CD8-positive, alpha-beta memory T cell (primary cell): ENCODE measurements at places on chromosomes 3 and 15. TPM values are rescaled to one million over a fixed set of nuclear protein-coding genes. Genes with fewer than 3 reads are reported as not detected.

DNA sequence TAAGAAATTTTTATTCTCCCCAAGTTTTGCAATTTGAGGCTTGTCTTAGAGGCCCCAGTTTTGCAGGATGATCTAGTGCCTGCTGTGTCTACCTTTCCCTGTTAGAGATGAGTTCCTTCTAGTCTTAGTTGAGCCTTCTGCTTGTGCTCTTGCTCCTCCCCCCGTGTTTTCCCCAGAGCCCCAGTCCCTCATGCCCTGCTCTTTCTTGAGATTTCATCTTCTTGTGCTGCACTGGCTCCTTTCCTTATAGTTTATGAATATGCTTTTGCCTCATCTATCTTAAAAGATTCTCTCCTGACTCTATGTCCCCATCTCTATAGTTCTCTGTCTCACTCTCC is 4.7 kb downstream of the GAP43 start:
- peaks cover 8% of the 10 kb centered on the region for H3K4me1 ChIP-seq
- DNase-seq = no peak
- H3K36me3 ChIP-seq = no peaks in the 10 kb centered on the region
- H3K27ac ChIP-seq = no peak overlapping the region

DNA sequence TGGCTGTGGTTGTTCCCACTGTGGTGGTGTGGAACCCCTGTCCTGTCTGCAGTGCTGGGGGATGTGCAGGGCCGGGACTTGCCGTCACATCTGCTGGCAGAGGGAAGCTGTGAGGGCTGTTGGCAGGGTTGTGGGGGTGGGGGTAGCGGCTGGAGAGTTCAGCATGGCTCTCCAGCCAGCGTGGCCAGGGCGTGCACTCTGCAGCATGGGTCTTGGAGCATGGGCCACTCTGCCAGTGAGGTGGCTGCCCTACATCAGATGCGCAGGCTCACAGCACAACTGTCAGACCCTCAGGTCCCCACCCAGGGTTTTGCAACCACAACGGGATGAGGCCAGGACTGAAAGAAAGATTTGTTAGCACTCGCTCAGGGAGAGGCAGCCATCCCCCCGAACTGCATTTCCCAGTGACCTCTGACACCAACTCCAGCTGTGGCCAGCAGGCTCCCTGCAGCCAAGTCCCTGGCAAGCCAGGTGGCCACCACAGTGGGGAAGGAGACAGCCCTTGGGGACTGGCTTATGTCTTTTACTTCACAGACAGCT is 237.7 kb upstream of the LYSMD4 start:
- H3K27me3 ChIP-seq = no peaks in the 10 kb centered on the region
- no peaks in the 10 kb centered on the region for H3K36me3 ChIP-seq
- H3K4me3 ChIP-seq = no peak overlapping the region
- H3K4me1 ChIP-seq = no peaks in the 10 kb centered on the region

DNA sequence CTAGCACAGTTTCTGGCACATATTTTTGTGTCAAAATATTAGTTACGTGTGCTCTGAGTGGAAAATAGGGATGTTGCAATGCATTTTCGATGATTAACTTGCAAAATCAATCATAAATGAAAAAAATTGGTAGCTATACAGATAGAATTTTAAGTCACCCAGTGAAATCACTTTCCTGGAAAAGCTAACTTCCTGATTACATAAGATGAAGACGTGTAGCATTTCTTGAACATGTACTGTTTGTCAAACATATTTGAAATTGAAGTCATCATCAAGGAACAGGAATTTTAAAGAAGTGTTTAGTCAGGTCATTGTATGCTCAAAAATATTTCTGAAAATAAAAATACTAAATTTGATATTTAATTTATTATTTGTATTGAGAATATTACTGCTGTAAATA is 977.7 kb downstream of the PLOD2 start:
- DNase-seq = no peak
- no peak overlapping the region for H3K4me3 ChIP-seq
- H3K27ac ChIP-seq = no peak overlapping the region
- H3K4me1 ChIP-seq = no peaks in the 10 kb centered on the region
- H3K36me3 ChIP-seq = no peaks in the 10 kb centered on the region

DNA sequence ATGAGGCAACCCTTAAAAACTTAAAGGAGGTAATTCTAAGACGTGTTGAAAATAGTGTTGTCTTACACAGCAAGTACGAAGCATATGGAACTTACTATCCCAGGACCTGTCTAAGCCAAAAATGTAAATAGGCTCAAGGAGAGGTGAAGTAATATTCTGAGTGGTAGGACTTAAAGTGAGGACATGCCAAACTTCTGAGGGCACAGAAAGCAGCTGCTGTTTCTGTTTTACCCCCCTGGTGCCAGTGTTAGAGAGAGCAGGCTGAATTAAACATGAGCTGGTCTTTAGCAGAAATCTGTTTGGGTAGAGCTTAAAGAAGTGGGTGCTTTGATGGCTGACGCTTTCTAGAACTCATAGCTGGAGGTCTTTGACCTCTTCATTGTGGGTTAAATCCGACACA is 149.7 kb upstream of the NPHP3 start:
- H3K4me3 ChIP-seq = no peak overlapping the region
- H3K36me3 ChIP-seq = no peaks in the 10 kb centered on the region
- H3K27ac ChIP-seq = no peak overlapping the region
- H3K4me1 ChIP-seq = no peaks in the 10 kb centered on the region

GRCh38 chr15:85702321-85703101 is 92.2 kb downstream of the KLHL25 start:
- H3K4me1 ChIP-seq = peaks cover 76% of the 10 kb centered on the region
- no peaks in the 10 kb centered on the region for H3K27me3 ChIP-seq
- H3K27ac ChIP-seq = peak overlapping the region; percentile 85
- DNase-seq = peak; percentile 56

DNA sequence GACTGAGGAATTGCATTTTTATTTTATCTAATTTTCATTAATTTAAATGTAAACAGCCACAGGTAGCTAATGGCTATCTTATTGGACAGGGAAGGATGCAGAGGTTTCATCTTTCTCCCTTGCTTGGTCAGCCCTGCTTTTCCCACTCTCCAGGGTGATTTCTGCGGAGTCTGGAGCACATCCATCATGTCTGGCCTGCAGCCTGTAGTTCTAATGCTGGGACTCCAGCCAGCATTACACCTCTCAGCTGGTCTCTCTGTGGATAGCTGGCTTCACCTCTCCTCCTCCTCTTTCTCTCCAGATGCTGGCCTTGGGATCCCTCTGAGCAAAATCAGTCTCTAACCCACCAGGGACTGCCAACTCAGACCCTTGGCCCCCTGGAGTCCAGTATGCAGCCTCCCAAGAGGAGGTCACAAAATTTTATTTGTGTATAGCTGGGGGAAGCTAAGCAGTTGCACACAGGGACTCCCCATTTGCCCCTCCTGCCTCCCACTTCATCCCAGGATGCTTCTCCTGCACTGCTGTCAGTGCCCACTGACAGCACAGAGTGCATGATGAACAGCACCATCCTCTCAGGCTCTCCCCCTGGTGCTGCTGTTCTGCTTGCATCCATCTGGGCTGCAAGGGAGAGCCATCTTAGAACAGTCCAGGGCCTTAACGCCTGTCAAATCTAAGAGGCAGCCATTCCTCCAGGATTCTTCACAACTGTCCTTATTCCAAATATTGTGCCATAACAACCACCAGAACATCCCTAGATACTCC is 1.7 kb downstream of the BFSP2 start:
- no peak overlapping the region for H3K27ac ChIP-seq
- no peak for DNase-seq
- H3K4me3 ChIP-seq = no peak overlapping the region
- H3K4me1 ChIP-seq = no peaks in the 10 kb centered on the region
- H3K27me3 ChIP-seq = no peaks in the 10 kb centered on the region

GRCh38 chr3:62203152-62203551 is 170.2 kb downstream of the FEZF2 start:
- no peak for DNase-seq
- no peaks in the 10 kb centered on the region for H3K4me1 ChIP-seq

- no peaks in the 10 kb centered on the region for H3K4me1 ChIP-seq
- H3K27ac ChIP-seq = no peak overlapping the region
- no peak for DNase-seq
- H3K27me3 ChIP-seq = no peaks in the 10 kb centered on the region
These were observed 75.4 kb upstream of the ARL6 start for GRCh38 chr3:97689111-97689510.

DNA sequence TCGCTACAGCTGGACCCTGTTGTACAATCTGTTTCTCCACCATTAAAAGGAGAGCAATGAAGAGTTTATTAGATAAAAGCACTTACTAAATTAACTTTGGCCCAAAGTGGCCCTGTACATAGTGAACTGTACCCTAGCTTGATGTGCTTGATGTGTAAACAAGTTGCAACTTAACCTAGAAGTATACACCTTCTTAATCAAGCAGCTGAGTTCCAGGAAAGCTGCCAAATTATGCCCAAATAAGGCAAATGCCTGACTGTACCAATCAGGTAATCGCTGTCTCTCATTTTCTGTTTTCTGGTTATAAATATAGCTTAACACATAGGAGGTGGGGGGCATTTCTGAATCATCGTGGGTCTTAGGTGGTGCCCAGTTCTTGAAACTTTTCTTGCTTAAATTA is 704.8 kb upstream of the CBLB start:
- H3K4me1 ChIP-seq = no peaks in the 10 kb centered on the region
- no peaks in the 10 kb centered on the region for H3K36me3 ChIP-seq
- H3K27me3 ChIP-seq = no peaks in the 10 kb centered on the region
- H3K4me3 ChIP-seq = no peak overlapping the region
- DNase-seq = no peak

DNA sequence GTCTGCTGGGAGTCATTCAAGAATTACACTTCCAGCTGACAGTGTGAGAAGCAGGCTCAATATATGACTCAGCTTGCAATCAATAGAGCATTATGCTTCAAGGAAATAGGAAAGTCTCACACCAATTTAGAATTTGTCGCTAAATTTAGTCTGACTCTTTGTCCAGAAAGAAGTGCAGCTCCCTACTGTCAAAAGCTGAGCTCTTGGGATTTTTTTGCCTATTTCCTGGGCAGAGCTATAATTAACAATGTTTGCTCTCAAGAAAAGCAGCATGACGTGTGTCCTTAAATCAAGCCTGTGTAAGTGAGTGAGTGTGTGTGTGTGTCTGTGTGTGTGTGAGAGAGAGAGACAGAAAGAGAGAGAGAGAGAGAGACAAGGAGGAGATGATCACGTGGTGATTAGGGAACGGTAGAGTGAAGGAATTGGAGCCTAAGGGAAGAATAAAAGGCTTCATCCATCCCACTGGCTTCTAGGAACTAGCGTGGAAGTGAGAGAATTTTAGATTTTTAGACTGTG is 16.4 kb upstream of the SLC35G2 start:
- no peaks in the 10 kb centered on the region for H3K36me3 ChIP-seq
- H3K27me3 ChIP-seq = no peaks in the 10 kb centered on the region
- DNase-seq = no peak
- H3K4me3 ChIP-seq = no peak overlapping the region
- no peaks in the 10 kb centered on the region for H3K4me1 ChIP-seq
- no peak overlapping the region for H3K27ac ChIP-seq

GRCh38 chr3:53824795-53825194 is 21.4 kb downstream of the CHDH start:
- H3K4me1 ChIP-seq = no peaks in the 10 kb centered on the region
- H3K27ac ChIP-seq = no peak overlapping the region

DNA sequence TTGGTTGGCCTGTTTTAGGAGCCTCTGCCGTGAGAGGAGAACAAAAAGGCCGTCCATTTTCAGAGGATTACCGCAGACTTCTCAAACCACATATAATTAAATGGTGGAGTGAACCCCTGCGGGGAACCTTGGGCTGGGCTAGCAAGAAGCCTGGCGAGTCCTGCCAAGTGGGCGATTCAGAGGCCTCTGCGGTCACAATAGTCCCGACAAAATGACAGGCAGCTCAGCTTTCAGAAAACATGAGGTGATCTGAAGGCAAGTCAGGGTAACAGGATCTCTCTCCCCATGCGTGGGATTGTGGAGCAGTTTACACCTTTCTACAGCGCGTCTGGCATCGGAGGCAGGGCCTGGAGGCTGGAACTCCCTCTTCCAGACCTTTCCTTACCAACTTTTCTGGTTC is 134.8 kb downstream of the ASB7 start:
- H3K4me1 ChIP-seq = no peaks in the 10 kb centered on the region
- no peaks in the 10 kb centered on the region for H3K36me3 ChIP-seq
- H3K27me3 ChIP-seq = no peaks in the 10 kb centered on the region
- DNase-seq = no peak

- DNase-seq = no peak
- no peak overlapping the region for H3K4me3 ChIP-seq
- H3K4me1 ChIP-seq = no peaks in the 10 kb centered on the region
- H3K27ac ChIP-seq = no peak overlapping the region
- H3K36me3 ChIP-seq = no peaks in the 10 kb centered on the region
These were observed 29.1 kb downstream of the HDAC11 start for GRCh38 chr3:13509059-13509815.

DNA sequence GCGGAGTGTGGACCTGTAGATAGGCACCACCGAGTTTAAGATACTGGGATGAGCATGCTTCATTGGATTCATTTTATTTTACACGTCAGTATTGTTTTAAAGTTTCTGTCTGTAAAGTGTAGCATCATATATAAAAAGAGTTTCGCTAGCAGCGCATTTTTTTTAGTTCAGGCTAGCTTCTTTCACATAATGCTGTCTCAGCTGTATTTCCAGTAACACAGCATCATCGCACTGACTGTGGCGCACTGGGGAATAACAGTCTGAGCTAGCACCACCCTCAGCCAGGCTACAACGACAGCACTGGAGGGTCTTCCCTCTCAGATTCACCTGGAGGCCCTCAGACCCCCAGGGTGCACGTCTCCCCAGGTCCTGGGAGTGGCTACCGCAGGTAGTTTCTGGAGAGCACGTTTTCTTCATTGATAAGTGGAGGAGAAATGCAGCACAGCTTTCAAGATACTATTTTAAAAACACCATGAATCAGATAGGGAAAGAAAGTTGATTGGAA is 29.5 kb downstream of the SYNM start:
- DNase-seq = no peak
- no peaks in the 10 kb centered on the region for H3K36me3 ChIP-seq
- no peaks in the 10 kb centered on the region for H3K27me3 ChIP-seq
- H3K4me3 ChIP-seq = no peak overlapping the region
- H3K27ac ChIP-seq = no peak overlapping the region

Gene CLDN18
- not detected for total RNA-seq

Gene ALCAM
- 26.9 TPM for total RNA-seq

Gene ZSCAN29
- 26.6 TPM for total RNA-seq

Gene BHLHE40
- total RNA-seq = 174 TPM

Gene TRPM1
- not detected for total RNA-seq

Gene GPR149
- total RNA-seq = not detected

Gene PLA2G4E
- not detected for total RNA-seq

Gene CCR2
- total RNA-seq = 0.51 TPM

Gene A4GNT
- not detected for total RNA-seq

Gene SLC9C1
- total RNA-seq = not detected

Gene TRANK1
- 12.7 TPM for total RNA-seq

Gene CCR4
- 113 TPM for total RNA-seq

Gene MYLK
- total RNA-seq = 0.09 TPM

Gene UBAP1L
- 3.5 TPM for total RNA-seq

Gene MANF
- 204 TPM for total RNA-seq

Gene FBXW12
- total RNA-seq = not detected

Gene CLSTN2
- not detected for total RNA-seq
